ENCODE measurements at places on chromosomes 7 and 10. TPM values are rescaled to one million over a fixed set of nuclear protein-coding genes. Genes with fewer than 3 reads are reported as not detected.

Gene SPDYE2
- total RNA-seq, result not detected

Gene SVOPL
- 0.58 TPM for total RNA-seq

GRCh38 chr7:139034855-139035585 is 822 bp downstream of the ZC3HAV1L start:
- H3K4me3 ChIP-seq, result peak overlapping the region; percentile 58
- H3K4me1 ChIP-seq, result no peaks in the 10 kb centered on the region
- no peaks in the 10 kb centered on the region for H3K27me3 ChIP-seq
- H3K36me3 ChIP-seq, result no peaks in the 10 kb centered on the region
- H3K27ac ChIP-seq, result peak overlapping the region; percentile 46

- H3K36me3 ChIP-seq, result no peaks in the 10 kb centered on the region
- H3K4me3 ChIP-seq, result no peak overlapping the region
- H3K27me3 ChIP-seq, result no peaks in the 10 kb centered on the region
- no peaks in the 10 kb centered on the region for H3K4me1 ChIP-seq
- H3K27ac ChIP-seq, result no peak overlapping the region
- DNase-seq, result no peak
Observed at GRCh38 chr10:18351421-18351820, 211.2 kb downstream of the CACNB2 start.

GRCh38 chr7:21304808-21305375 is 123.0 kb upstream of the SP4 start:
- no peak overlapping the region for H3K4me3 ChIP-seq
- no peaks in the 10 kb centered on the region for H3K27me3 ChIP-seq
- H3K36me3 ChIP-seq, result no peaks in the 10 kb centered on the region
- H3K4me1 ChIP-seq, result no peaks in the 10 kb centered on the region
- H3K27ac ChIP-seq, result no peak overlapping the region

DNA sequence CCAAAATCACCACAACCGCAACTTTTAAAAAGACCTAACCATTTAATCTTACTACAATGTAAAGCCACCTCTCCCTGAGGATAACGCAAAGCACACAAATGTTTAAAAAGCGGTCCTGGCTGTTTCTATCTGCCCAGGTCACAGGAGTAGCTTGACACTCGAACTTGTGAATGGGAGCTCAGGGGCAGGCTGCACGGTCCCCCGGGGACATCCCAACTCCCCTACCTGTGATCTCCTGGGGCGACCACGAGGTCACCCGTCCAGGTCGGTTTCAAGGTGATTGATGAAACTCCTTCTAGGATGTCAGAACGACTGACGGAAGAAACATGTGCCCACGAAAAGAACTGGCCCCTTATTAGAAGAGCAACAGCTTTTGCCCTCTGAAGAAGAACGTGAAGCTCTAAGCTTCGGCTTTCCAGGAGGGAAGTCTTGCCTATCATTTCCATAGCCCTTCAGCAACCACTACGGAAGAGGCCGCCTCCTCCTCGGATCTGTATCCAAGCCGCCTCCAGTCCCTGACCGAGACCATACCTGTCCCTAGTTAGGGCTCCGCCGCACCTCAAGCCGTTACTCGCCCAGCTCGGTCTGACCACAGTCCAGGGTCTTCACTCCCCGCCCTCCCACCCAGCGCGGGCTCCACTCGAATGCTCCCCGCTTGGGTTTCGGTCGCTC is 459 bp downstream of the CYCS start:
- H3K27me3 ChIP-seq, result no peaks in the 10 kb centered on the region
- H3K4me3 ChIP-seq, result peak overlapping the region; percentile 95
- peak overlapping the region; percentile 91 for H3K27ac ChIP-seq

GRCh38 chr7:36925207-36925606 is 200.9 kb upstream of the AOAH start:
- H3K27ac ChIP-seq, result no peak overlapping the region
- H3K27me3 ChIP-seq, result no peaks in the 10 kb centered on the region
- no peaks in the 10 kb centered on the region for H3K36me3 ChIP-seq
- no peak overlapping the region for H3K4me3 ChIP-seq

GRCh38 chr7:87933605-87933952 is 472 bp upstream of the ADAM22 start:
- no peak overlapping the region for H3K27ac ChIP-seq
- H3K4me1 ChIP-seq, result peaks cover 7% of the 10 kb centered on the region
- peak overlapping the region; percentile 60 for H3K4me3 ChIP-seq
- no peaks in the 10 kb centered on the region for H3K27me3 ChIP-seq
- no peaks in the 10 kb centered on the region for H3K36me3 ChIP-seq

- no peaks in the 10 kb centered on the region for H3K4me1 ChIP-seq
- DNase-seq, result no peak
- no peaks in the 10 kb centered on the region for H3K27me3 ChIP-seq
- no peak overlapping the region for H3K27ac ChIP-seq
- no peak overlapping the region for H3K4me3 ChIP-seq
- no peaks in the 10 kb centered on the region for H3K36me3 ChIP-seq
Observed at GRCh38 chr7:115217373-115217772, 295.5 kb downstream of the MDFIC start.

Measured in colonic mucosa (tissue), 4 donors.